Activated T-helper 1 cell treated with anti-CD3 and anti-CD28 coated beads, Interleukin-2, amount 50 U/mL, for 16 hours (primary cell): ENCODE measurements at places on chromosomes 12 and 14.
A peak's percentile ranks its signal among the peaks of the same experiment; 100 is the strongest.

- no peak for DNase-seq
These were observed 51.1 kb downstream of the CCNK start for GRCh38 chr14:99532310-99532709.

GRCh38 chr12:82862876-82863649 lies 176.4 kb downstream of the TMTC2 start:
- DNase-seq, result no peak

DNA sequence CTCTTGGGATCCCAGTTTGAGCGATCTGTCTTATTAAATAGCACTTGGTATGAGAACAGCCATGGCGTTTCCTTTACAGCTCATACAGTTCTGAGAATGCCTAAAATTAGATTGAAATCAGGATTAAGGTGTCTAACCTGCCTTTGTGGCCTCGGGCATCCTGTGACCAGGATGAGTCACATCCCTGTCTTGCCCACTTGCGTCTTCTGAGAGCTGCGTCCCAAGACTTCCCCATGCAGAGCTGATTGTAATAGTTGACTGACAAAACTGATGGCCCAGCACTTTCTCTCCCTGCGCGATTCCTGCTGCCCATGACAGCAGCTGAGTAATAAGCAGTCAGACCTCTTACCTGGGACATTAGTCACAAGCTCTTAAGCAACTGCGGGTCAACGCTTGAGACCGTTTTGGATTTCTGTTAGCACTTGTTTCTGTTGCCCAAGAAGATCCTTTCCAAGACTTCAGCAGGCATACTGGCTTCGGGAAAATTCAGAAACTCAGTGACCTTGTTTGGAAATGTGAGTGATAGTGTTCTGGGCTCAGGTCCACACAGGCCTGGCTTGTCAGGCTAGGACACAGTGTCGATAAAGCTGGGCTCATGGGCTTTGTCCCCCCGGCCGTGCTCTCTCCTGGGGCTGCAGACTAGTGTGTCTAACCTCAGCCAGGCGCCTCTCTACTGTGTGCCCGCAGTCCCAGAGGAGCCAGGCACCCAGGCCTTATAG lies 169.9 kb upstream of the HIF1A start:
- DNase-seq, result peak; percentile 16

DNA sequence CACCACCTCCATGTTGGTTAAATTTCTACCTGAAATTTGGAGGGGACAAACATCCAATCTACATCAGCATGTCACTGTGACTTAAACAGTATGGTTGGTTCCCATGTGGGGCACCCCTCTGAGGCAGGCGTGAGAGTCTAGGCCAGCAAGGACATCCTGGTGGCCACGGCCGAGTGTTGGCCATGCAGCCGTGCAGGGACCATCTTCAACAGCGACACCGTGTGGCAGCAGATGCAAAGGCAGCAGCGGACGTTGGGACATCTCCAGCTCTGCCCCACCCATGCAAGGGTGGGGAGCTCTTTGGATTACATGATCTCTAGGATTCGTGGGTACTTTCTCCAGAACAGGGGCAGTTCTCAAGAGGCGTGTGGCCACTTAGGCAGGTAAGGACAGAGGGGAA lies 49.8 kb downstream of the NOC4L start:
- no peak for DNase-seq

DNA sequence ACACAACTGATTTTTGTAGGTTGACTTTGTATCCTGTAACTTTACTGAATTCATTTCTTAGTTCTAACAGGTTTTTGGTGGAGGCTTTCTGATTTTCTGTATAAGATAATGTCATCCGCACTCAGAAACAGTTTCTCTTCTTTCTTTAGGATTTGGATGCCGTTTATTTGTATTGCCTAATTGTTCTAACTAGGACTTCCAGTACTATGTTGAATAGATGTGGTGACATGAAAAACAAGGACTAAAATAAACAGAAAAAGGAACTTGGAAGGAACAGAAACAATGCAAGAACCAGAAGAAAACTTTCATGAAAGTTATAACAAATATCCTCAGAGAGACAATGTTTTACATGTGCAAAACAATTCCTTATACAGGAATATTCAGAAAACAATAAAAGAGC lies 100.3 kb downstream of the GTF2A1 start:
- DNase-seq, result no peak

- no peak for DNase-seq
These were observed 28.7 kb downstream of the NKX2-8 start for GRCh38 chr14:36553656-36554260.

DNA sequence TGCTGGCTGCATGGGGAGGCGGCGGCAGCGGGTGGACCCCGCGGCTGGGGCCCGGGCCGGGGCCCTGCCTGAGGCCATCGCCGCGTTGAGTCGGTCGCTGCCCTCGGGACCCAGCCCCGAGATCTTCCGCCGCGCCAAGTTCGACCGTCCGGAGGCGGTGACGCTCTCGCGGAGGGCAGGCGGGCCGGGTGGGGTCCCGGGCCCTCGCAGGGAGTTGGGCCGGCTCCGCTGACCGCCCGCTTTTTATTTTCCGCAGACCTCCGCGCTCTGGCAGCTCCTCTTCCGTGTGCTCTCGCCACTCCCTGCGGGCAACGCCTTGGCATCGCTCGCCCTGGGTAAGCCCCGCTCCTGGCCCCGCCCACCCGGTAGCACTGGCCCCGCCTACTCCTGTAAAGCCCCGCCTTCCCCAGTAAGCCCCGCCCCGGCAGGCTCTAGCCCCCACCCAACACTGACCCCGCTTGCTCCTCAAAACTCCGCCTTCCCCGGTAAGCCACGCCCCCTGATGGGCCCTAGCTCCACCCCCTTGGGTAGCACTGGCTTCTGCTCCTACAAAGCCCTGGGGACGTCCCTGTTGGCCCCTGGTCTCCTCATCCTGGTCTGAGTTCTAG lies 424 bp downstream of the TEDC1 start:
- DNase-seq, result peak; percentile 62

GRCh38 chr14:40164083-40164482 lies 731.9 kb upstream of the FBXO33 start:
- DNase-seq, result no peak

GRCh38 chr14:23066368-23066767 lies 9.0 kb upstream of the CDH24 start:
- no peak for DNase-seq

DNA sequence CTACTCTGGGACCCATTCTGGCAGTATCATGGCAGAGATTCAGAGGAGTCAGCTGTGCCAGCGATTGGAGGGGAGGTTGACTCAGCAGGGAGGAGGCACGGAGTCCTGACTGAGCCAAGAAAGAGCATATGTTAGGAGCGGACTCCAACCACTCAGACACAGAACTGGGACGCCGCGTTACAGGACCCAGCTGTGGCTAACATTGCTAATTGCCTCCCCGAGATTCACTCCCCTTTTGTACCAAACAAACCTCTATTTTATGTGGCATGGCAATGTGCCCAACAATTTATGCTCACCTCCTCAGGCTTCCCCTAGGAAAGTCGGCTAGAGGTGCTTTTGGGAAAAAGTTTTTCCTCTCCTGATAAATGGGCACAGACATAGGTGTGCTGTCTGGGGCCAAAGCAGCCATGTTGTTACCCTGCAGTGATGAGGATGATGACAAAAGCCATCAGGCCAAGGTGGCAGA lies 15.2 kb upstream of the CLIP1 start:
- no peak for DNase-seq
